ENCODE measurements at places on chromosomes 2 and 18. TPM values are rescaled to one million over a fixed set of nuclear protein-coding genes. Genes with fewer than 3 reads are reported as not detected.

NTSR2 gene
- not detected for total RNA-seq

LYG1 gene
- total RNA-seq, result 2.7 TPM

APOB gene
- total RNA-seq, result 5.9 TPM

FSHR gene
- not detected for total RNA-seq

C2orf81 gene
- total RNA-seq, result 1.4 TPM

GPR39 gene
- total RNA-seq, result 0.42 TPM

MREG gene
- total RNA-seq, result 2.5 TPM

NYAP2 gene
- 2.0 TPM for total RNA-seq
